ENCODE measurements at places on chromosomes 13 and 19.

GRCh38 chr19:10424011-10424637 is 3.8 kb downstream of the PDE4A start:
- peak; percentile 82 for DNase-seq

- peak; percentile 51 for DNase-seq
Measured at GRCh38 chr19:42325896-42326771, 699 bp downstream of the MEGF8 start.

- DNase-seq, result no peak
Measured at GRCh38 chr13:106440866-106441265, 94.6 kb downstream of the EFNB2 start.

- DNase-seq, result no peak
Measured at GRCh38 chr19:1913781-1914577, 8.8 kb downstream of the ADAT3 start.

DNA sequence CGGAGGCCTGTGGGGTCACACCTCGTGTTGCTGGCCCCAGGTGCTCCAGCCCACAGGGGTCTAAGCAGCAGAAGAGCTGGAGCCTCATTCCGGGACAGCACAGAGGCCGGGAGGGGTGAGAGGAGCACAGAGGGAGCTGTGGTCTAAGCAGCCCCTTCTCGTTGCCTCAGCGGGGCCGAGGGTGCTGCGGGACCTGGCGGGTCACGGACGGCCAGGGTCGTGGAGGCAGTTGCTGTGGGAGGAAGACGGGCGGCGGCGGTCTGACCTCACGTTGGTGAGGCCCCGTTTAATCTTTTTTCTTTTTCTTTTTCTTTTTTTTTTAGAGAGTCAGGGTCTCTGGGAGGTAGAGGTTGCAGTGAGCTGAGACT is 21.7 kb downstream of the PIAS4 start:
- DNase-seq, result no peak

DNA sequence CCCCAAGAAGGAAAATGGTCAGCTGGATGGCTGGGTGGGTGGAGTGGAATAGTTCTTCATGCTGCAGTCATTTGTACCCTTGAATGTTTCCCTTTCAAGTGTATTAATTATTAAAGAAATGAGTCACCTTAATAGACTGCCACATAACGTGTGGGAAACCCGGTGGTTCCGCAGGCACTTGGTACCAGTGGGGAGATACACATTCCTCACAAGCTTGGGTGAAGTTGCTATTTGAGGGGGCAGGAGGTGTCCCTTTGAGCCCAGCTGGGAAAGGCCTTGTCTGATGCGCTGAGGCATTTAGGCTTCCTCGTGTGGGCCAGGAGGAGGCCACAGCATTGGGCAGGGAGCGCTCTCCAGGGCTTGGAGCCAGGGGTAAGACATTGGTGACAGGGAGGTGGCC is 57.7 kb downstream of the ATP8A2 start:
- no peak for DNase-seq

DNA sequence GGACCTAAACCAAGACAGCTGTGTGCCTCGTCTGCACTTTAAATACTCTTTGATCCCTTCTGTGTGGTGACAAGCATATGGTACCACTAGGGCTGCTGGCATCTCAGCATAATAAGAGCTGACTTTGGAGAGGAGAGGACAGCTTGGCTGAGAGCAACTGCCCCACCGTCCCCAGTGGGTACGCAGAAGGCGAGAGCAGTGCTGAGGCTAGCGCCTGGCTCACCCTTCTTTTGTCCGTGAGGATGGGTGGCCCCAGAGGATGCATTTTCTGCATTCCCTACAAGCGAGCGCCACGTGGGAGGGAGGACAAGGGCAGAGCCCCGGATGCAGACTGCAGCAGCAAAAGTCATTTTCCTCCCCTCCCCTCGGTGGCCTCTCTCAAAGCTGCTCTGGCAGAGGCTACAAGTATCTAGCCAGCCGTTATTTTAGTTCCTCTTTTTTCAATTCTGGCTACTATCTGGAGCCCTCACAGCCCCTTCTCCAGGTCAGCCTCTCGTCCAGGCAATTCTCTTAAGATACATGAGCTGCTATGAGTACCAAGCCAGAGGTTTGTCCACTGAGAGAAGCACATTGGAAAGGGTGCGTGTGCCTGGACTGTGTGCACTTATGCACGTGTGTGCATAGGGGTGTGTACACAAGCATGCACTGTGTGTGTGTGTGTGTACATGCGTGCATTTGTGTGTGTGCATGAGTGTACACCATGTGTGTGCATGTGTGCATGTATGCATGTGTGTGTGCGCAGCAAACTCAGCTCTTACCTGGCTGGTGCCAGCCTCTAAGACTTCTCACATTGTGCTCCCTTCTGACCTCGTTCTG is 51.3 kb downstream of the RAB20 start:
- peak; percentile 40 for DNase-seq

GRCh38 chr19:9848060-9848459 is 12.9 kb downstream of the PIN1 start:
- DNase-seq, result no peak

- DNase-seq, result peak; percentile 4
Measured at GRCh38 chr13:21149568-21149967, 26.8 kb downstream of the SKA3 start.

- DNase-seq, result no peak
Measured at GRCh38 chr13:66353664-66354063, 876.5 kb downstream of the PCDH9 start.

GRCh38 chr19:3095441-3096191 is 1.5 kb downstream of the GNA11 start:
- DNase-seq, result peak; percentile 35

DNA sequence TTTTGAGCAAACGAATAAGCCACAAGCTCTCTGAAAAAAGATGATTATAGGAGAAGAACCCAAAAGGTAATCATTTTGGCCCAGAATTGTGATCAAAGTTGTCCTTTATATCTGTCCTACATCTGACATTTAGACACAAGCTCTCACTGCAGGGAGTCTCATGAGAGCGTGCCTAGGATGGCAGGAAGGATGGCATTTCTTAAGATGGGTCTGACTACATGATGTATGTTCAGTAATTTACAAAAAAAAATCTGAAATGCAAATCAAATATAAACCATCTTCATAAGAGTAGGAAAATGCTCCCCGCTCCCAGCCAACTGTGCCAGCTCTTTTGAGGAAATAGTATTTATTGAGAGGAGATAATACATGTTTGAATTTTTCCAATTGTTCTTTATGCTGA is 81.0 kb upstream of the MBNL2 start:
- DNase-seq, result peak; percentile 10

DNA sequence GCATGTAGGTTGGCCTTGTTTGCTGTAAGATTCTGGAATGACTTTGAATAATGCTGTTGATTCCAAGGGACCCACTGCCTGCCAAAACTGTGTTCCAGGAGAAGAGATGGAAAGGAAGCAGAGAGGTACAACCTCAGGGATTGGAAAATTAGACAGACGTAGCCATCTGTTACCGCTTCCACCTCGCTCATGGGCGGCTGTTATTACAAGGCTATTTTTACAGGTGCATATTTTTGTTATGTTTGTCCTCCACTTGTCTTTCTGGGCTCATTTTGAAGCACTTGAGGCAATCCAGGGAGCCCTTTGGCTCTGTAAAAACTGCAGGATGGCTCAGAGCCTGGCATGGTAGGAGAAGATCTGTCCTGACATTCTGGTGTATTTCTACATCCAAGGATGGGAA is 276.4 kb upstream of the TMTC4 start:
- no peak for DNase-seq

- no peak for DNase-seq
Measured at GRCh38 chr13:19239114-19239860, 57.7 kb upstream of the TUBA3C start.

DNA sequence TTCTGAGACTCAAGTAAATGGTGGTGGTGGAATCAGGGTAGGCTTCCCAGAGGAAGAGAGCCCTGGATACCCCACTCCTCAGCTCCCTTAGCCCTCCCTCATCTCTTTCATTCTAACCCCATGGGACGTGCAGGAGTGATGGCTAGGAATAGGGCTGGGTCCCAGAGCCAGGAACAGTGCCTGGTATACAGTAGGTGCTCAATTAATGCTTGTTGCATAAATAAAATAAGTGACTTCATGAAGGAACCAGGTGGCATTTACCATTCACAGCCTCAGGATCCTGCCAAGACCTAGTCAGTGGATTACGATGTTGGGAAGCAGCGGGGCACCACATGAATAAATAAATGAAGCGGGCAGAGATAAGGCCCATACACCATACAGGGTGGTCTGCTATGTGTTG is 3.9 kb downstream of the UNC13A start:
- no peak for DNase-seq

DNA sequence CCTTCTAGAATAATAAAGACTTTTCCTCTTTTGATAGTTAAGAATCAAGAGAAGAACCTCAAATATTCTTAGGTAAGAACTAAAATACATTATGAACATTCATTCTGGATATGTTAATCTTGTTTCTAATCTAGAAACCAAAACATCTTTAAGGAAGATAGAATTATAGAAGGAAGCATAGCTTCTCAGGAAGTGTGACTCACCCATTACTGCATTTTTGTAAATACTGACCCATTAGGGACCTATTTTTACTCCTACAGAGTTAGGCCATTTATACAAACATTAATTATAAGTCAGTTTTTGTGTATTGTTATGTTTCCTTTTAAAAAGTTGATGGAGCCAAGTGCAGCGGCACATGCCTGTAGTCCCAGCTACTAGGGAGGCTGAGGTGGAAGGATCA is 147.1 kb downstream of the NUFIP1 start:
- DNase-seq, result peak; percentile 78

- no peak for DNase-seq
Measured at GRCh38 chr19:44698492-44699201, at the start of gene CEACAM16. TSS of gene CEACAM16 (plus strand) at chr19:44699151. CDS start at chr19:44701457, 2,306 bp downstream.

DNA sequence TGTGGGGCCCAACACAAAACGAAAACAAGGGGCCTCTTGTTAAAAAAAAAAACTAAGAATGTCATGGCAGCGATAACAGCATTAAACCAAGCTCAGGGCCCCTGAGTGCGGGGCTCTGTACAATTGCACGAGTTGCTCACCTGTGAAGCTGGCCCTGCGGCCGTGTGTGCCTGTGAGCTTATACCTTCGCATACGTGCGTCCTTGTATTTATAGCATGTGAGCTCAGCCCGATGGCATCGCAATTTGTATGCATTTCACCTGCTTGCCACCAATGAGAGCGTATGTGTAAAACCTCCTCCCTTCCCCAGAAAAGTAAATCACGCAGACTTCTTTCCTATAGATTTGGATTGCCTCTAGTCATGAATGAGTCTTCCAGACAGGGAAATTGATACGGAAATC is 17.1 kb downstream of the HNRNPM start:
- no peak for DNase-seq

DNA sequence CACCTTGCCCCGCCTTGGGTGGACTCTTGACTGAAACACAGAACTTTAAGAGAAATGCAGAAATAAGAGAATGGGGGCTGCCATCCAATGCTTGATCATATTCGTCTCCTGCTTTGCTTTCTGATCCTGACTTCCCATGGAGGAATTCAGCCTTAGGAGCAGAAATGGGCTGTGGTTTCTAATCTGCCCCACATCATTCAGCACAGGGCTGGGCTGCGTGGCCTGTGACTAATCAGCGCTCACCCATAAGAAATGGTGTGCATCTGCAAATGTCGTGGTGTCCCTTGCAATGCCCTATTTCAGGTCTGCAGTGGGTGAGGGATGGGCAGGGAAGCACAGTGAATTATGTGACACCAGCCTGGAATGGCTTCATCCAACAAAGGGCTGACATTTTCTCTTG is 60.7 kb upstream of the URI1 start:
- DNase-seq, result peak; percentile 60

GRCh38 chr13:40503966-40504591 is 162.4 kb downstream of the FOXO1 start:
- DNase-seq, result peak; percentile 81

GRCh38 chr13:99809496-99809895 is 162.1 kb downstream of the ZIC5 start:
- no peak for DNase-seq

DNA sequence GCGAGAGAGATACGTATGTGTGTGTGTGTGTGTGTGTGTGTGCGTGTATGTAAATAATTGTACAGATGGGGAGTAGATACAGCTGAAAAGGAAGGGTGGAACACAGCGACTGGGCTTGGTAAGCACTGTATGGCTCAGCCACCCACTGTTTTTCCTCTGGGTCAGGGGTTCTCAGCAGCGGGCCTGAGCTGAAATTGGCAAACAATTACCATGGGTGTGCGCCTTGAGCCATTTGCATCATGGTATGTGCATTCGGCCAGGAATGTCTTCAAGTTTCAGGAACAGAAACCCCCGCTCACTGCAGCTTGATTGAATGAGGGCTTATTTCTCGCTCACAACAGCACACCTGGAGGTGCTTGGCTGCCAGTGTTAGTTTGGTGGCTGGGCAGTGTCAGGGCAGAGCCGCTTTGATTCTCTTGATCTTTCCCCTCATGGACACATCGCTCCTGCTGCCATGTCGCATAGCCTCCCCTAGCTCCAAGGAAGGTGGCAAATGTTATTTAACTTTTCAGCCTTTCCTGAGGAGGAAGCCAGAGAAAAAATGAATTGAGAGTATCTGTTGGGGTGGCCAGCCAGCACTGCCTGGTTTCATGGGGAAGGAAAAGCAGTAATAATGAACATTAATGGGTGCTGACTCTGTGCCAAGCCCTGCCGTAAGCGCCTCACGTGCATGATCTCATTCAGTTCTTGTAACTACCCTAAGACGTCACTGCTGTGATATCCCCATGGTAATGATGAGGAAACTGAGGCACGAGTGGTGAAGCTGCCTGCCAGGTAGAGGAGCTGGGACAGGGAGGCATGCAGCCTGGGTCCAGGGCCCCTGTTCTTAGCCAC is 126.9 kb downstream of the SIPA1L3 start:
- DNase-seq, result no peak

DNA sequence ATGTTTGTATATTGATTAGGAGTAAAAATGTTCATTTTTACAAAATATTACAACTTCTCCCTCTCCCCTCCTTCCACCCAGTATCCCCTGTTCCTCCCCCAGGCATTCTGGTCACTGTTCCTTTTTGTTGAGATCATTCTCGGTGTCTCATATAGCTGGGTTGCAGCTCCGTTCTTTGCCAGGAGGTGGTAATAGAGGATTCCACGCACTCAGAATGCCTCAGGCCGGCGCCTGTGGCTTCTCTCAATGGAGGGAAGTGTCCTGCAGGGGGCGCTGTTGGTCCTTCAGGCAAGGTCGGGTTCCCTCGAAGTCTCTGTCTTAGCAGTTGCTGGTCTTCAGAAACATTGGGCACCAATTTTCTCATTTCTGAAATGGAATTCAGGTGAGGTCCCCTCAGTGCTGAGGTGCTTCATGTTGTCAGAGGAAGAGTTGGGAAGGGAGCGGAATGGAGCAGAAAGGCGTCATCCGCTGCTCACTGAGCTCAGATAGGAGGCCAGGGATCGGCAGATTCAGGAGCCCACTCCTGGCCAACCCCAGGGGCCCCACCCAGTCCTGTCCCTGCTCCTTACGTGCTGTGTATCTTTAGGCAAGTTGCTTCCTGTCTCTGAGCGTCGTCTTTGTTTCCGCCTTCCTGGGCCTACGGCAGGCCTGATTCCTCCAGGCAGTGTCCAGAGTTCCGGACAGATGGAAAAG is 10.3 kb upstream of the GARIN5A start:
- peak; percentile 43 for DNase-seq
